ENCODE measurements at places on chromosomes 3 and 15. TPM values are rescaled to one million over a fixed set of nuclear protein-coding genes. Genes with fewer than 3 reads are reported as not detected.
A peak's percentile ranks its signal among the peaks of the same experiment; 100 is the strongest.

GRCh38 chr15:79452244-79453051, 20.3 kb downstream of the MINAR1 start:
- DNase-seq: no peak

DNA sequence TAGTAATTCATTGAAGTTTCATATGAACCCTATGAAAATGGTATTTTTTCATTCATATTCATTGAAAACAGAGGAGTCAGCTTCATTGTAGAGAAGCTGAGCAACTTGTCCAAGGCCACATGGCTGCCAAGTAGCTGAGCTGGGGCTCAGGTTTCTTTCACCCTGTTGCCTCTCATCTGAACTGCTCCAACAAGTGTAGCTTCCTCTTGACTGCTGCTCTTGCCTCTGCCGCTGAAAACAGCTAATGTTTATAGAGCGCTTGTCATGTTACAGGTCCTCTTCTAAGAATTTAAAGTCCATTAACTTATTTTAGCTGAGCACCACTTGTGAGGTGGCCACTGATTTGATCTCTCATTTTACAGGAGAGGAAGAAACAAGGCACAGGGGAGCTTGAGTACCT, 81.1 kb downstream of the PDCD6IP start:
- no peak for DNase-seq

DNA sequence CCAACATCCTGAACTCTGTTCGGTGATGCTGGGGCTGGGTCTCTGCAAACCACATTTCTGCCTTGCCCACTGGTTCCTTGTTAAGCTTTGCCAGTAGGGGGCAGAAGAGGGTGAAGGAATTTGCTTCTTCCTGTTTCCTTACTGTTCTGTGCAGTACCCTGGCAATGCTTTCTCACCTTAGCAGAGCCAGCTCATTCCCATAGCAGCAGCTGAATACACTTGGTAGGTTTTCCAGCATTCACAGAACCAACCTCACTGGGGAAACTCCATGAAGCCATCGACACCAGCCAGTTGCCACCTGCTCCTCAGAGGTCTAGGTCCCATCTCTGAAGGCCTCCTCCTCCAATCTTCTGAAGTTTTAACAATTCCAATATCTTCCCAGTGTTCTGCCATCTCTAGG, 308.4 kb downstream of the PDCD6IP start:
- peak; percentile 52 for DNase-seq

DNA sequence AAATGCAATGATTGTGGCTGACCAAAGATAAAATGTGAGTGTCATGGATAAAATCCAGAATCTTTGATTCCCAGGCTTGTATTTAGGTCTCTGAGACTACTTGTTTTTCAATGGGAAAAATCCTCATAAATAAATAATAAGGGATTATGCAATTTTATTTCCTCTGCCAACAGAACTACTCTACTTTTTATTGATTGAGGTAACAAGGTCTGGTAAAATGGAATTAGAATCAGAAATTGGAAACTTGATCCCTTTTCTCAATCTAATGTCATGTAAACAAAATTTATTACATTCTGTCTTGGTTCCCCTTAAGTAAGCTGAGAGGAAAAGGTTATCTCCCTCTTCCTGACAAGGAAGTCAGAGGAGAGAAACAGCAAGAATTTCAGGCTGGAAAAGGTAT, 48.3 kb upstream of the CCDC50 start:
- no peak for DNase-seq

- DNase-seq: no peak
These were observed 228.3 kb downstream of the ADAMTS17 start for GRCh38 chr15:100113351-100114080.

The COL8A1 gene
- 6.8 TPM for polyA plus RNA-seq

Measured in right renal pelvis (tissue), 4 donors.